Activated CD4-positive, alpha-beta T cell treated with anti-CD3 and anti-CD28 coated beads for 48 hours (primary cell): ENCODE measurements at places on chromosomes 1 and 21.

GRCh38 chr1:73744985-73745384, 453.0 kb downstream of the LRRIQ3 start:
- DNase-seq, result no peak

DNA sequence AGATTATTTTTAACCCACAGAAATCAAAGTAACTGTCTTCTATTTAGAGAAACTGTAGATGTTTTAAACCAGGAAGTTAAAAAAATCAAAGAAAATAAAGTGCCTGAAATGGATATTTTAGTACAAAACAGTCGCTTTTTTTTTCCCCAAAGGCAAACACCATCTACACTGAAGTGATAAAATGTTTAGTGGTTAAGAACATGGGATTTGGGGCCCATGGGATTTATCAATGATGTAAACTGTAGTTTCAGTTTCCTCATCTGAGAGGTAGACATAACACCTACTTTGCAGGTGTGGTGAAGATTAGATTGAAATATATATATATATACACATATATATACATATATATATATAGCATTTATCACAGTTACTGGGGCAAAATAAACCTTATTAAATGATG, 22.1 kb downstream of the ASPM start:
- DNase-seq, result no peak

DNA sequence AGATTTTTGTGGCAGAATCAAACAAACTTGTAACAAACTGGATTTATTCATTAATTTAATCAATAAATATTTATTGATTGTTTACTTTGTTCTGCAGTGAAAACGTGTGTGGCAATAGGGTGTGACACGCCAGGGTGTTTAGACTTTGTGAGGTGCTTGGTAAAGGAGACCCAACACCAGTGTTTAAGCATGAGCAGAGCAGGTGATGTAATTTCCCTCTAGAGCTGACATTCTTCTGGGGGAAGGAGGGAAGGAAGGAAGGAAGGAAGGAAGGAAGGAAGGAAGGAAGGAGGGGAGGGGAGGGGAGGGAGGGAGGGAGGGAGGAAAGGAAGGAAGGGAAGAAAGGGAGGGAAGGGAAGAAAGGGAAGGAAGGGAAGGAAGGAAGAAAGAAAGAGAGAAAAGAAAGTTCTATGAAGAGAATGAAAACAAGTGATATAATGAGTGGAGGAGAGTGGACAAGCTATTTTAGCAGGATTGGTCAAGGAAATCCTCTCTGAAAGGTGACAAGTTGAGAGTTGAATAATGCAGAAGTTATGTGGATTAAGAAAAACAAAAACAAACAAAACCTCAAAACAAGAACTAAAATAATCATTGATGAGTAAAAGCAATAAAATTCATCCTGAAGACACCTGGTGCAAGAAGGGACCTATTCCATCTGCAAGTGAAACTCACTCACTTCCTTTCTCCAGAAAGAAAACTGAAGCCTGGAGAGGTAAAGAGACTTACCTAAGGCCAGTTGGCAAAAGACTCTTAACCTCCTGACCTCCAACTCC, 60.8 kb downstream of the TSEN15 start:
- no peak for DNase-seq

DNA sequence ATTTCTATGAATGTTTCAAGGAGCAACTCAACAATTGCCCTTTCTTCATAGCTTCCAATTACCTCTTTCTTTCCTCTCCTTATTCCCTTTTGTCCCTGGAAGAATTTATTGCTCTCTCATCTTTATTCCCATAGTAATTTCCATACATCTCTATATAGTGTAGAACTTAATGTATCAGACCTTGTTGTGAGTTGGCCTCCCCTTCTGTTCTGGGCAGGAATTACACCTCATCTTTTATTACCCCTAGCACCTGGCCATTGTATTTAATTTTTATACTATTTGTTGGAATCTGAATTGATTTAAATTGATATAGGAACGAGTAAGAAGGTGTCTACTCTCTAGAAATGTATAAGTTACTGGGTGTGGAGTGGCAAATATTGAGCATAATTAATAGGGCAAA, 114.5 kb downstream of the CACHD1 start:
- no peak for DNase-seq

GRCh38 chr21:38171723-38172344, 85.0 kb upstream of the KCNJ15 start:
- DNase-seq, result no peak

- no peak for DNase-seq
Observed at GRCh38 chr1:205216588-205216987, 5.1 kb upstream of the DSTYK start.

GRCh38 chr1:17874710-17875109, 119.6 kb downstream of the ACTL8 start:
- no peak for DNase-seq

DNA sequence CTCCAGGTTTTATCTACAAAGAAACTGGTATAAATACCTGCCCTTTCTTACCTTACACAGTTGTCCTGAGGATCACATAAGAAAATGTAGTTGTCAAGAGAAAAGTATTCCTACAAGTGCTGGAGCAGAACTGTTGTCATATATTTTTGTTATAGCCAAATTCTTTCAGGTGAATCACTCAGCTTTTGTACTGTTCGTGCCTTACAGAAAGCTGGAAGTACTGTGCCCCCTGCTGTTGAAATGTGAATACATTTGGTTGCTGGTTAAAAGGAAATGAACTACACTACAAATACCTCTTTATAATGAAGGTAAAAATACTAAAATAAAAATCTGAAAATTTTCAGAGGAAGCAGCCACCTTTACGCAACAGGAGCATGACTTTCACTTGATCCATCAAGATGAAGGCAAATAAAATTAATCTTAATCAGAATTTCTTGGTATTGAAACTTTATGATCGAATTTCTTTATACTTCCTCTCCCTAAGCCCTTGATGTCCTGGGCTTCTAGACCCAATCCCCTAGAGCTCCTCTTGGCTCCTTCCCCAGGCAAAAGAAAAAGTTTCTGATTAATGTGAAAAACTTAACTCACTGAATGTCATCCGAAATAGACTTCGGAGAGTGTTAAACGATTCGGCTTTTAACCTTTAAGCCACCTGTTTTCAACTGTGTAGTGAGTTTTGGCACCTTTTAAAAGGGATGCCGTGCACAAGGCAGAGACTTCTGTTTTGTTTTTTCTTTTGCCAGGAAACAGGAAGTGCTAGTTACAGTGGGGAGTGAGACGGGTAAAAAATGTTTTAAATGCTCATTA, 12.5 kb downstream of the CHML start:
- peak; percentile 50 for DNase-seq

DNA sequence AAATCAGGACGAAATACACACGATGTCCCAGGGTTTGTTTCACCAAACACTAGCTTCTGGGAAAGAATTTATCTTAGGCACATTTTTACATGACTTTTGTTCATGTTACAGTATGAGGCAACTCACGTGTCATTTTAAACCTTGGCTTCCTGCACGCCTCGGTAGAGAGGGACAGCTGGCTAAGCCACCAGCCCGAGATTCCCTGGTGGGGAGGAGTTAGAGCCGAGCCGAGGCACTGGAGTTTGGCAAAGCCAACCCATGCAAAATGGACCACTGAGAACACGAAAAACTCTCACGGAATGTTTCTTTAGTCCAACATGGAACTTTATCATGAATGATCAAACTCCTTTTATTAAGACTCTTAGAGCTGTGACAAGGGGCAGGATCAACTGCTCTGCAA, 240.0 kb downstream of the DYRK1A start:
- no peak for DNase-seq

DNA sequence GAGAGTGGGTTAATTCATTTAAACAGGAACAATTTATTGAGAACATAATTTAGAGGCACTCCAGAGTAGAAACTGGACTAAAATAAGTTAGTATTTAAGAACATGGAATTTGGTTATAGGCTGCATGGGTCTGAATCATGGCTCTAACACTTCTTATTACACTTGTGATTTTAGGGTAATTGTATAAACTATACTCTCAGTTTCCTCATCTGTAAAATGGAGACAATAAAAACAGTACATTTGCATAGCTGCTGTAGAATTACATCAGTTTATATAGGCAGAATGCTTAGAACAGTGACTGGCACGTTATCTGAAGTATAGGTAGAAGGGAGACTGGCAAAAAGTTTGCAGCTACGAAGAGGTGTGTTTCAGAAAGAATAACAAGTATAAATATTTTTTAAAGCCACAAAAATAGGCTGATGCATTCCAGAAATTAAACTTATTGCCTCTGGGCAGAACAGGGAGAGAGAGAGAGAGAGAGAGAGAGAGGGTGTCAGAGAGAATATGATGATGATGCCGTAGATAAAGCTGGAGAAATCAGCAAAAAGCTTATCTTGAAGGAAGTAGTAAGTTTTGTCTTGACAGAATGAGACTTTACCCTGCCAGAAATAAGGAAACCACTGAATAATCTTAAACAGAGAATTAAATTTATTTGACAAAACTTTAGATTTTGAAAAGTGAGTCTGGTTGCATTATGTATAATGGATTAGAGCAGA, 8.1 kb upstream of the OR6K3 start:
- no peak for DNase-seq

GRCh38 chr1:169510060-169510459, 24.3 kb upstream of the SLC19A2 start:
- DNase-seq, result no peak

- no peak for DNase-seq
Observed at GRCh38 chr1:7420098-7420445, 351.0 kb upstream of the VAMP3 start.

GRCh38 chr1:229019663-229020271, 251.1 kb upstream of the RAB4A start:
- DNase-seq, result no peak

DNA sequence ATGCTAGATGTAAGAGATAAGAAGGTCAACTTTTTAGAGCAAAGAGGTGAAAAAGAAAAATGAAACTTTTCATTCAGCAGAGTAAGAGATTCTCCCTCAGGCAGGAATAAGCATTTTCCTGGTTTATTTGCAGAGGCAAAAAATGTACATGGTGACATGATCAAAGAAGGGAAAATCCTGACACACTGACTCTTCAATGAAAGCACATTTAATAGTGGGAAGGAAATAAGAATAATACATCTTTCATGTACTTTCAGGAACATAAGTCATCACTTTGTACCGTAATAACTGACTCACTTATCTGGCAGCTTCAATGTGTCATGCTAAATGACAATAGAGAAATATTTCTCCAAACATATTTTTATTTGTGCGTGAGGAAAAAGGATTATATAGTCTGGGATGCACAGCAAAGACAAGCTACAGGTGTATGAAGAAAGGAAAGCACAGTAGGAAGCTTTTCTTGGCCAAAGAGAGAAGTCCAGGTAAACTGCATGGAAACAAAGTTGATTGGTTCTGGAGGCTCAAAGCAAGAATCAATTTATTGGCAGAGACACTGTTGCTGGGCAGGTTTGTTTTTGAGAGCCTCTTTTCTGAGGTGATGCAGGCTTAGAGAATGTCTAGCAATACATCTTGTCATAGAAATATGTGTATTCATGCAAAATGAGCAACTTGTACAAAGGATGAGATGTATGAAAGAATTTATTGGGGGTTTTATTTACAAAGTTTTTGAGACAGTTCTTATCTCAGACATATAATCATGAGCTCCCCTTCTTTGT, 1409.0 kb downstream of the PLA2G4A start:
- no peak for DNase-seq

GRCh38 chr1:238384381-238384780, 493.7 kb upstream of the ZP4 start:
- DNase-seq, result no peak

- DNase-seq, result no peak
Observed at GRCh38 chr1:241310451-241310850, 46.6 kb downstream of the RGS7 start.

- no peak for DNase-seq
Observed at GRCh38 chr1:209600541-209600940, 17.0 kb downstream of the CAMK1G start.

DNA sequence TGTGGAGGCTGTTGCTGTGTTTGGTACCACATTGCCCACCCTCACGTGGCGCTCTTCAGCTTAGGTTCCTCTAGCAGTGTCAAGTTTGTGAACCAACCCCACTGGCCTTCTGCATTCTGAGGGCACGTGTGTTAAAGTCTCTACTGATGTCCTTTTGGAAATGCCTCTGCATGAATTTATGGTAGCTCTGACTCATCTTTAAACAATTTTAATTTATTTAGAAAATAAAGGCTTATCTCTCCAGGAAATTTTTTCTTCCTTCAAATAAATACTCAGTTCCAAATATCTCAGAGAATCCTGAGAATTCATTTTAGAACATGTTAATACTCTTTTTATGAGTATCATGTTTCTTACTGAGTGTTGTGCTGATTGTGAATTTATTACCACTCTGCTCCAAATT, 5.5 kb downstream of the CD1D start:
- DNase-seq, result no peak

DNA sequence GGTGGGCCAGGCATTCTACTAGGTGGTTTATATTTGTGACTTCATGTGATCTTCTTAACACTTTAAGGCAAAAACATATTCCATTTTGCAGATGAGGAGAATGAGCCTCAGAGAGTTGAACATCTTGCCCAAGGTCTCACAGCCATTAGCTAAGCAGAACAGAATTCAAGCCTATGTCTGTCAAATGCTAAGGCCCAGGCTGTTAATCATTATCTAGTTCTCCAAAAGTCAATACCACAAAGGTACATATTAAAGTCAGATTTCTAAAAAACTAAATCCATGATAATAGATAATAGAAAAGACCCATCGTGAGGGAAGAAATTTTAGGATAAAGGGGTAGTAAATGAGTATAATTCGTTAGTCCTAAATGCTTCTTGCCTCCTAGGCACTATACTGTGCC, 234.3 kb downstream of the KCNH1 start:
- no peak for DNase-seq

GRCh38 chr1:157551694-157552693, at the start of gene FCRL5:
Gene FCRL5, minus strand, starts transcription at chr1:157552515. Its CDS starts 153 bp downstream, at chr1:157552362.
- no peak for DNase-seq

DNA sequence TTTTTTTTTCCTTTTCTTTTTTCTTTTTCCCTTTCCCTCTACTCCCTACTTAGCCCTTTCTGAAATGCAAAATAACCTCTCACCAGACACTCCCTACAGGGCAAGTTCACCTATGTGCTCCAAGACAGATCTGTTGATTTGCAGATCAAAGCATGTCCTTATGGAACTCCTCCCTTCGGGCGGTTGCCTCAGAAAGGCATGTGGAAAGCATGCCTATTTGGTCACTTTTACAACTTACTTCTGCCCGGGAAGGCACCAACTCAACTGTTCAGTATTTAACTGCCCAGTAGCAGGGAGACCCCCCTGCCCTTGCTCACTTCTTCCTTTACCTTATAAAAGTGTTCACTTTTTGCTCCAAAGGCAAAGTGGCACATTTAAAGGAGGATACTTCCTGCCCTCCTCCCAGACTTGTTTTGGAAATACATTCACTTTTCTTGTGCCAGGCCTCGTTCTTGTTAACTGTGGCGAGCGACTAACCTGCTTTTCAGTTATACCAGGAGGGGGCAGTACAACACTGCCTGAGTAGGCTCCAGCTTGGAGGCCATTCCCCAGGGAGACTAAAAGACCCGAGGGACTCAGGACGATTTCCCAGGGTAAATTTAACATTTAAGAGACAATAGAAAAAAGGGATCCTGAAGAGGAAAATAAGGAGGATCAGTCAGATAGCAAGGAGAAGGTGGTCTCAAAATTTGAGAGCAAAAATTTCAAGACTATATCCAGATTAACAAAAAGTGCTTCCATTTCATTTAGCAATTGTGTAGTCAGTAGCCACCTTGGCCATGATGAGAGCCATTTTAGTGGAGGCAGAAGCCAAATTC, 12.3 kb upstream of the SLAMF7 start:
- DNase-seq, result peak; percentile 72
